ENCODE measurements at places on chromosomes 12 and 14.

DNA sequence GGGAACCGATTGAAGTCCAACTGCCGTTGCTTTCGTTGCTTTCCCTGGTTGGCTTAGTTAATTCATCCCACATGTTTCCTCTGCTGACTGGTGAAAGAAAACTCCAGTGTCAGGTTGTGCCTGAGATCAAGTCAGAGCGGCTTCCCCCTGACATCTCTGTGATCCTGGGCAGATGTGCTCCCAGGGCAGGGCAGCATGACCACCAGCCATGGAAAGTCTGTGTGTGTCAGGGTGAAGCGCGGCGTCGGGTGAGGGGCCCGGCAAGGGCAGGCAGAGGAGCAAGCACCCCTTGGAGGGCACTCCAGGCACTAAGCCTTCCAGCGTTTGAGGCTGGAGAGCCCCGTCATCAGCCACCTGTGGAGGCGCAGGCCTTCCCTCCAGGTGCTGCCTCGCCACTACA, 54.5 kb upstream of the IGF1 start:
- no peak for DNase-seq

DNA sequence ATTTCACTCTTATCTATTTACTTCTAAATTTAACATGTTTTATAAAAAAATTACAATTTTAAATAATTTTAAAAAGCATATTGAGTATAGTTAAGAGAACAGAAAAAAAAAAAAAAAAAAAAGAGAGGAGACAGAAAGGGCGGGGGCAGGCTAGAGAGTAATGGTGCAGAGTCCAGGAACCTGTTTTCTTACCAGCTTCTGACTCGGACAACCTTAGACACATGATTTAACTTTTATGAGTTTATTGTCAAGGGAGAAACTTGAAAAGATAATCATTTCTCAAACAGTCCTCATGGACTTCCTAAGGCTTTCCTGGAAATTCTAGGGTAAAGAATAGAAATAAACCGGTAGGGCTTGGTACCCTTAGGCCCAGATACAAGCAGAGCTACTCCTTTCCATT, 84.3 kb downstream of the RPS6KA5 start:
- DNase-seq, result no peak

GRCh38 chr14:104129556-104129955, 8.8 kb upstream of the KIF26A start:
- DNase-seq, result no peak

DNA sequence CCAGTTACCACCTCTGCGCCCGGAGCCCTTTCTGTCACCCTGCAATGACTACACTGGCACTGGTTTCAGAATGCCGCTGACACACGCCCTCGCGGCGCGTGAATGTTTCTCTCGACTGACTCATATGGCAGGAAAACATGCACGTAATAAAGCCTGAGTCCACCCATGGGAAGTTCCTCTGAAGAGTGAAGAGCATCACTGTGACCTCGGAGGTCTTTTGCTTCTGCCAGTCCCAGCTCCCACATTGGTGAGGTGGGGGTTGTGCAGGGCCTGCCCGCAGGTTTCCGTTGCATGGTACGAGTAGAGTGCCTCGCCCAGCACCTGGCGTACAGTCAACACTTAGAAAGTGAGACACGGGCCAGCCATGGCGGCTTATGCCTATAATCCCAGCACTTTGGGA, 11.1 kb upstream of the SLC6A12 start:
- DNase-seq, result no peak

DNA sequence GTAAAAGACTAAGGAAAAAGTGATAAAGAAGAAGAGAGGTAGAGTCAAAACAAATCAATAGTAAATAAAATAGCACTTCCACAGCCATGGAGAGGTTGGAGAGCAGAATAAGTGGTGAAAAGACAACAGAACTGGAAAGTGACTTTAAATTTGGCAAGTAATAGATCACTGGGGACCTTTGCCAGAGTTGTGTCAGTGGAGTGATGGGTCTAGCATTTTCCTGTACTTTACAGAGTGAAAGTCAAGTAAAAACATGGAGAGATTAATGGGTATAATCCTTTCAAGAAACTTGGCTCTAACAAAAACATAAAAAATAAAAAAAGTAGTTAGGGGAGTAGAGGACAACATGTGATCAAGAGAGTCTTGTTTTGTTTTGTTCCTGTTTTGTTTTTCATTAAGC, 502.2 kb upstream of the RPL10L start:
- no peak for DNase-seq

DNA sequence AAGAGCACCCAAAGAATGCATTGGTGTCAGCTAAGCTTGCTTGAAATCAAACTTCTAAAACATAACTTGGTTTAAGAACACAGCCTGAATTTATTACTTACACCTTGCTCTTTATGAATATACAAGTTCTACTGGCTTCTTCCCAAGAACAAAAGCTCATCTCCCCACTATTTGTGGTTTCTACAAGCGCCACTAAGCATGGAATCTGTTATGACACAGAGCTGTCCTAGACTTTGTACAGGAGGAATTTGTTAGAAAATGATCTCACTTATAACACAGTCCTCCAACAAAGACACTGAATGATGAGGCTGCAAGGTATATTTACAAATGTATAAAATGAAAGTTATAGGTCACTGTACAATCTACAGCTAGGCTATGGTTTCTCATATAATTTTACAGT, 452.1 kb downstream of the BCAT1 start:
- DNase-seq, result no peak

DNA sequence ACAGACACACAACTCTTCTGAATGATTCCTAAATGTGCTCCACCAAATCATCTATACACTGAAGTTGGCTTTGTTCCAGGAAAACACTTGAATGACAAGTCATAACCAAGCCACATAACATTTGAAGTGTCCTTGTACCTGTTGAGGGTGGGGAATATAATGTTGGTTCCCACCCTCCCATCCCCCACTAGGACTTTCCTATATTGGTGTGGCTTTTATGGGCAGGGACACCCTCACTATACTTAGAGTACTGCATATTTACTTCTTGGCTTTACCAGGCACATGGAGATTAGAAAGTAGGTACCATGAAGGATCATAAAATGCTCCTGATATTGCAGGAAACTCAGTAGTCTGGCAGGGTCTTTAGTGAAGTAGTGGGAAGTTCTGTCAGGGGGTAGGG, 9.7 kb upstream of the BHLHE41 start:
- DNase-seq, result no peak

- DNase-seq, result no peak
Measured at GRCh38 chr12:11673666-11674461, 24.4 kb downstream of the ETV6 start.

GRCh38 chr14:38290601-38291188, 34.8 kb upstream of the CLEC14A start:
- DNase-seq, result no peak

Data from stimulated activated CD8-positive, alpha-beta memory T cell treated with anti-CD3 and anti-CD28 coated beads, Interleukin-7, amount 100 ng/mL, for 4 hours (primary cell).